Amygdala (tissue), 56 donors: ENCODE measurements at places on chromosomes 5 and 9.

- no peak for DNase-seq
Measured at GRCh38 chr9:17216646-17217045, 81.8 kb downstream of the CNTLN start.

- DNase-seq: no peak
Measured at GRCh38 chr5:16932401-16932800, 3.7 kb downstream of the MYO10 start.

GRCh38 chr5:61330341-61330844 lies 1.7 kb upstream of the ZSWIM6 start:
- no peak for DNase-seq

- no peak for DNase-seq
Measured at GRCh38 chr9:112617371-112617770, 100.5 kb downstream of the INIP start.

DNA sequence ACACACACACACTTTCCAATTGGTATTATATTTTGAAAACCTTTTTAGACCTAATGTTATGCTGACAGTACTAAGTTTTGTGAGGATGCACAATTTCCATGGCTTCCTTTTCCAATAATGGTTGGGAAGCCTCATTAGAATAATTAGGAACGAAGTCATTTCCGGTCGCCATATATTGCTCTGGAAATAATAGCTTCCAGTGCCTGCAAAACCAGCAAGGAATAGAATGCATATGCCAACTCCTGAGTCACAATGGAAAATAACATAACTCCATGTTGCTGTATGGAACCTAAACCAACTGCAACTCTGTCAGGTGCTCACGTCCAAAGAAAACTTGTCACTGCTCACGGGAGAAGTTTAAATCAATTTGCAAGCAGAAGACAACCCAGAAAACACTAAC lies 222.0 kb downstream of the EBF1 start:
- DNase-seq: no peak

DNA sequence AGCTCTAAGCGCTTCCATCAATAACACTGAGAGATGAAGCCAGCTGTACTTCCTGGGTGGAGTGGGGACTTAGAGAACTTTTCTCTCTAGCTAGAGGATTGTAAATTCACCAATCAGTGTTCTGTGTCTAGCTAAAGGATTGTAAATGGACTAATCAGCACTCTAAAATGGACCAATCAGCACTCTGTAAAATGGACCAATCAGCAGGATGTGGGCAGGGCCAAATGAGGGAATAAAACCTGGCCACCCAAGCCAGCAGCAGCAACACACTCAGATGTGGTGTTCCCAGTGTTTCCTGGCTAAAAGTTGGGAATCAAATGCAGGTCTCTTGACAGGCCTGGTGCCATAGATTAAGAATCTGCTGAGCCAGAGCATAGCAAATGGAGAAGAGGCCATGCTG lies 60.5 kb downstream of the ALDH7A1 start:
- no peak for DNase-seq

- no peak for DNase-seq
Measured at GRCh38 chr9:84701801-84702200, 32.3 kb downstream of the NTRK2 start.

GRCh38 chr9:92790542-92791527 lies 26.2 kb upstream of the BICD2 start:
- DNase-seq: peak; percentile 91

DNA sequence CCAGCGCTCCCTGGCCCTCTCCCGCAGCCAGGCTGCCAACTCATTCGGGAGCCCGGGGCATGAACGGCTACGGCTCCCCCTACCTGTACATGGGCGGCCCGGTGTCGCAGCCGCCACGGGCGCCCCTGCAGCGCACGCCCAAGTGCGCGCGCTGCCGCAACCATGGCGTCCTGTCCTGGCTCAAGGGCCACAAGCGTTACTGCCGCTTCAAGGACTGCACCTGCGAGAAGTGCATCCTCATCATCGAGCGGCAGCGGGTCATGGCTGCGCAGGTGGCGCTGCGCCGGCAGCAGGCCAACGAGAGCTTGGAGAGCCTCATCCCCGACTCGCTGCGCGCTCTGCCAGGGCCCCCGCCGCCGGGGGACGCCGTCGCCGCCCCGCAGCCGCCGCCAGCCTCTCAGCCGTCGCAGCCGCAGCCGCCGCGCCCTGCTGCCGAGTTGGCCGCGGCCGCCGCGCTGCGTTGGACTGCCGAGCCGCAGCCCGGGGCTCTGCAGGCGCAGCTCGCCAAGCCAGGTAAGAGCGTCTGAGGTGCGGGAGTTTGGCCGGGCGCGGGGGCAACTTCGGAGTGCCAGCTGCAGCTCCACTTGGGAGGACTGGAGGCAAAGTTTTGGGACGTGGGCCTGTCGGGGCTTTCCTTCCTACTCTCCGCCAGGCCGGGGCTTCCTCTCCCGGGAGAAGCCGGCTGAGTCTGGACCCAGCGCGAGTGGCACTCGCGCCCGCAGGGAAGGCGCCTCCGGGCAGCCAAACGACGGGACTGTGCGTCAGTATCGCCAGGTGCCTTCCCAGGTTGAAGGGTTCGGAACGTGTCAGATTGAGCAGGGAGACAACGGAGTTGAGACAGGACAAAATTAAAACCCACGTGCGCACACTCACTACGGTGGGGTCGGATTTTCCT lies 735 bp downstream of the DMRT3 start:
- DNase-seq: no peak

DNA sequence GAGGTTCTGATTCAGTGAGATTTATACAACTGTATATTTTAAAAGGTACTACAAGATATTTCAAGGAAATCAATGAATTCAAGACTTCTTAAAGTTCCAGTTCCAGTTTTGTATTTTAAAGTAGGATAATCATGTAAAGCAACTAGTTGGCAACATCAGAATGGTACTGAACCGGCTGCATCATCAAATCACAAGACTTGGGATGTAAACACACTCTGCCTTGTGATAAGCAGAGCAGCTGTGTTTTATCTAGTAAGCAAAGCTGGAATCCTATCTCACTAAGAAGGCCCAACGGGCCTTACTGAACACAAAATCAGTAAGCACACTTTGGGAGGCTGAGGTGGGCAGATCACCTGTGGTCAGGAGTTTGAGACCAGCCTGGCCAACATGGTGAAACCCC lies 327.2 kb upstream of the NREP start:
- DNase-seq: no peak

GRCh38 chr9:89137542-89138462 lies 40.8 kb downstream of the SHC3 start:
- DNase-seq: no peak

DNA sequence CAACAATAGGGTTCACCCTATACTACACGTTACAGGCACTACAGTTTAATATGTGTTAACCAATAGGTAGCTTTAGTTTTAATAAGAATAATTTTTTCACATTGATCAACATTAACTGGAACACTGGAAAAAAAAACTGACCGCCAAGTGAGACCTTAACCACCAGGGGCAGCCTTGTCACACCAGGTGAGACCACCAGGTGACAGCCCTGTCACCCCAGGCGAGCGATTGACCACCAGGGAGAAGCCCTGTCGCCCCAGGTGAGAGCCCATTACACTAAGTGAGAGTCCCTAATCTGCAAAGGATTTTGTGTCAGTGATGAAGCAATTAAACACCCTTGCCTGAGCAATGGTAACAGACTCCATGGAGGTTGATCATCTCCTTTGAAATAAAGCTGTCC lies 75.4 kb upstream of the SYK start:
- DNase-seq: no peak

- DNase-seq: no peak
Measured at GRCh38 chr9:86997156-86997555, 49.9 kb upstream of the GAS1 start.

DNA sequence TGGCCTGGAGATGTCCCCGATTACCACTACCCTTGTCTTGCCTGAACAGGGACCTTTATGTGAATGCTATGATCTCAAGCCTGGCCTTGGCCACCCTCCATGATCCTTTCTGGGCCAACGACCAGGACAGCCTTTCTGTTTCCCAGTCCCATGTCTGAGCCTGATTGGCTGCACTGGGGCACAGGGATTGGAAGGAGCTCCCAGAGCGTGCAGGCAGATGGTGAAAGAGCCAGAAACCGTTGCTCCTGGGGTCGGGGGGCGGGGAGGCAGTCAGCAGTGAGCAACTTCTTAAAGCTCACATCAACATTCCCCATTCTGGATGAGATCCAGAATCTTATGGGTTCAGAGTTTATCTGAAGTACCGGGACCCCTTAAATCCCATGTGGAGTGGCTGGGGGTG lies 84.4 kb downstream of the INSYN2B start:
- DNase-seq: peak; percentile 61

- DNase-seq: no peak
Measured at GRCh38 chr5:89128906-89129625, 246.1 kb upstream of the MEF2C start.

- DNase-seq: no peak
Measured at GRCh38 chr5:80755626-80756025, 100.8 kb upstream of the DHFR start.

- no peak for DNase-seq
Measured at GRCh38 chr5:81297531-81297930, 3.9 kb upstream of the ZCCHC9 start.

GRCh38 chr5:8700671-8701070 lies 831.7 kb downstream of the MTRR start:
- no peak for DNase-seq

- DNase-seq: no peak
Measured at GRCh38 chr9:4111233-4112008, 188.4 kb downstream of the GLIS3 start.

DNA sequence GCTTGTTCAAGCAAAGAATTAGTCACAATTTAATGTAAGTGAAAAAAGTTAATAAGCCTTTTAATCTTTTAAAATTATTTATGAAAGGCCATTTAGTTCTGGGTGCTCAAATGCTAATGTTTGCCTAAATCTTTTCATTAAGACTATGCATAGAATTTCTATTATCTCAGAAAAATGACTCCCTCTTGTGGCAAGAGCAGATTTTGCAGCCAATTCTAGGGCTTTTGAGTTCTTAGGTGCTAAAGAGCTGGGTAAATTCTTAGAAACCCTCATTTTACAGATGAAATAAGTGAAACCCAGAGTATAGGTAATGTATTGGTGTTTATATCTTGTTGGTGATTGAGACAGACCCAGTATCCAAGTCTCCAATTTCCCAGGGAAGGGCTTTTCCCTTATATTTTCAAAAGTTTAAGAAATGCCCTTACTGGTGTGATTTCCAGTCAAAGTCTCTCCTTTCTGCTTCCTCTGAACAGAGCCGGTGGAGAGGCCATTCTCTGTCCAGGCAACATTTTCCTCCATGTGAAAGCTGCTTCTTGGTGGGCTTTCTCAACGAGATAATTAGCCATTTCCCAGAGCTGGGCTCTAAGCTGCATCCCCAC lies 24.1 kb upstream of the PCSK5 start:
- peak; percentile 10 for DNase-seq

- DNase-seq: peak; percentile 56
Measured at GRCh38 chr9:136267261-136268111, 21.9 kb upstream of the QSOX2 start.

DNA sequence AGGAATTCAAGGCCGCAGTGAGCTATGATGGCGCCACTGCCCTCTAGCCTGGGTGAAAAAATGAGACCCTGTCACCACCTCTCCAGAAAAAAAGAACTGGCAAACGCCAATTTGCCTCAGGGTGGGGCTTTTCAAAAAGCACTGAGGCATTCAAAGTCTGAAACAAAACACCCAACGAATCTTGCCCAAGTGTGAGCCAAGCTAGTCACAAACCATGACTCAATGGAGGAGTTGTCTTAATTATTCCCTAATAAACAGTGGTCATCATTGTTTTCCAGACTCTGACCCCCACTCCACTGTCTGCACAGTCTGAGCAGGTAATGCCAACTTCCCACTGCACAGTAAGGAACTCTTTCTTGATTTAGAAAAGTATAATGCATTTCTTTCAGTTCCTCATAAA lies 16.8 kb downstream of the FRMD3 start:
- no peak for DNase-seq

DNA sequence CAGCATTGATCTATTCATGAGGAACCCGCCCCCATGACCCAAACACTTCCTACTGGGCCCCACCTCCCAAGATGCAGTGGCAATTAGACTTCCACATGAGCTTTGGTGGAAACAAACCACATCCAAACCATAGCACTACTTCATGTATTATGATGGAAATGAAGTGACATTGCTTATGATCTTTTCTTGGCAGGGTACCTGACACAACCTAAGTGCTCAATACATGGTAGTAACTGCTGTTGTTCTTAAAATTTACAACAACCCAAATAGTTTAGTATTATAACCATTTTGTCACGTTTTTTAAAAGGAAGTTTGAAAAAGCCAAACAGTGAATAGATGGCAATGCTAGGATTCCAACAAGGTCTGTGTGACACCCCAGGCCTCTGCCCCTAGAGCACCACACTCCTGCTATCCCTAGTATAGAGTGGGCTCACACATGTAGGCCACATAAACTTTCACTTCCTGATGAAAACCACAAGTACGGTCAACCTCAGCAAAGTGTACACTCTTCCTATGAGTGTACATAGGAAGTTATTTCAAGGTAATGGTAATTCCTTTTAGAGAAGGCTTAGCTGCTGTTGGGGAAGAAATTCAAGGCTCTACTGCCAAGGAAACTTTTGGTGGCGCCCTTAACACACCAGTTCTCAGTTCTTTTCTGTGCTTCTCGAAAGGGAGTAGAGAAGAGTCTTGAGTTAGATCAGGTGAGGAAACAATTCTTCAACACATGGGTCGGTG lies 97.6 kb downstream of the ARSB start:
- DNase-seq: no peak

DNA sequence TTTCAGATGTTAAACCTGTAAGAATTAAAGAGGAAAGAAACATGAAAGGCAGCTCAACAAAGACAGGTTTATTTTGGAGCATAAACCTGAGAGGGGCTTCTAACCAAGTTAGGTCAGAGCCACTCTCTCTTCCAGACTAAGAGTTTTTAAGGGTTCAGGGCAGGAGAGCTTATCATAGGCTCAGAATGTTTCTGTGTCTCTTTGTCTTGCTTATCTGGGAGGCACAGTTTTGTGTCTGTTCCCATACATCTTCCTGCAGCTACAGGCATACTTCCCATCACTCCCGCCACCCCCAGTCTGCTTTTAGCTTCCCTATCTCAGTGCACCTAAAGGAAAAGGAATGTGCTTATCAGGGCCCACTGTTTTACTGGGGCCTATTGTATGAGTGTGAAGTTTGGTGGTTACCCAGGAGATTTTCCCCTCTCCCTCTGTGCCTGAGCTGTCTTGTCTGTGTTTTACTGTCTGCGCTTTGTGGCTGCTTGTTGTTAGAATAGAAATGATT lies 21.9 kb downstream of the CD14 start:
- no peak for DNase-seq

GRCh38 chr5:5588386-5588785 lies 165.9 kb downstream of the ICE1 start:
- DNase-seq: no peak

GRCh38 chr5:34699155-34700077 lies 43.3 kb downstream of the RAI14 start:
- no peak for DNase-seq

- DNase-seq: no peak
Measured at GRCh38 chr9:36609306-36609705, 36.6 kb downstream of the MELK start.
